ENCODE measurements at places on chromosomes 3 and 15. TPM values are rescaled to one million over a fixed set of nuclear protein-coding genes. Genes with fewer than 3 reads are reported as not detected.

CPNE9 gene
- total RNA-seq = not detected

RTP3 gene
- total RNA-seq = not detected

GHRL gene
- total RNA-seq = not detected

TRMT10C gene
- total RNA-seq = 22.0 TPM

IL17RC gene
- total RNA-seq = 35.0 TPM

CACNA2D2 gene
- not detected for total RNA-seq

BAHD1 gene
- total RNA-seq = 4.5 TPM

GPR160 gene
- total RNA-seq = not detected

LRRC31 gene
- not detected for total RNA-seq

IRAK2 gene
- total RNA-seq = 12.9 TPM

SERINC4 gene
- not detected for total RNA-seq

CHRNA5 gene
- 0.59 TPM for total RNA-seq

SLC15A2 gene
- 0.59 TPM for total RNA-seq

TRANK1 gene
- 9.4 TPM for total RNA-seq

CLDN16 gene
- 0.23 TPM for total RNA-seq

GPR87 gene
- total RNA-seq = 0.09 TPM

APEH gene
- 140 TPM for total RNA-seq

RLBP1 gene
- not detected for total RNA-seq

Data from smooth muscle cell of the umbilical artery (primary cell).